ENCODE measurements at places on chromosomes 5 and 9.

DNA sequence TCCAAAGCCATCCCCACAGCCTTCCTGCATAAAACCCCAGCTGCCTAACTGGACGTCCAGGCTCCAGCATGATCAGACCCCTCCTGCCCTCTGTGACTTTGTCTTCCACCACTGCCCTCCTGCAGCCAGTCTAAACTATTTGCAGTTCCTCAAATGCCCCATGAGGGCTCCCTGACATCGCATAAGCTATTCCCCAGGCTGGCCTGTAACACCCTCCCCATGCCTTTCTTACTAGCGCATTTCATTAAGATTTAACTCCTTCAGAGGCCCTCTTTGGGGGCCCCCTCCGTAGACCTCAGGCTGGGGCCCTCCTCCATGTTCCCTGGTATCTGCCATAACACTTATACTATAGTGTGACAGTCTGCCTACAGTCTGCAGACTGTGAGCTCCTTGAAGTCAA, 15.5 kb upstream of the SMIM23 start:
- DNase-seq = no peak

DNA sequence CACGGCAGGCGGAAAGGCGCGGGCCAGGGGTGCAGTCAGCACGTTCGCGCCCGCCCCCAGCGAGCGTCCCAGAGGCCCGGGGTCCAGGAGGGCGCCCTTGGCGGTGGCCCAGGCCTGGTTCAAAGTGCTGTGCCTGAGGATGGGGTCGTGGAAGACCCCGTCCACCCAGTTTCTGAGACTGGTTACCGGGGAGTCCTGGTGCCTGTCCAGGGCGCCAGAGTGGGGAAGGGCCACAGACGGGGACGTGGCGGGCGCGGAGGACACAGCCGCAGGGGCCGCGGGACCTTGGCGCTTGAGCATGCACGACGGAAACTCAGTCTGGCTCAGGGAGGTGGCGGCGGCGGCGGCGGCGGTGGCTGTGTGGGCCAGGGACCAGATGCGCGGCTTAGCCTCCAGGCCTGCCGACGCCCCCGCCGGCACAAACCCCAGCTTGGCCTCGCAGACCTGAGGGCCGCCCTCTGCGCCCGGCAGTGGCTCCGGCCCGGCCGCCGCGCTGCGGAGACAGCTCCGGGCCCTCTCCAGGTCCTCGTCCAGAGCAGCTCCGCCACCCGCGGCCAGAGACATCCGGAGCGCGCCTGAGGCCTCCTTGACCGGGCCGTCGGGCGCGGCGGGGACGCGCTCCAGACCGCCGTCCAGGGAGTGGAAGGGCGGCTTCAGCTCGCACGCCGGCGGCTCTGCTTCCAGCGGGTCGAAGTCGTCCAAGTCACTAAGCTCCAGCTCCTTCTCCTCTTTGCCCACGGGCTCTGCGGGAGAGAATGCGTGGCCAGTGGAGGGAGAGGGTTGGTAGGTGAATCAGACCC, 4.5 kb downstream of the IRX4 start:
- DNase-seq = no peak

- DNase-seq = no peak
Observed at GRCh38 chr9:3008091-3008490, 164.2 kb upstream of the PUM3 start.

- no peak for DNase-seq
Observed at GRCh38 chr5:142322747-142323479, 1.9 kb downstream of the SPRY4 start.

DNA sequence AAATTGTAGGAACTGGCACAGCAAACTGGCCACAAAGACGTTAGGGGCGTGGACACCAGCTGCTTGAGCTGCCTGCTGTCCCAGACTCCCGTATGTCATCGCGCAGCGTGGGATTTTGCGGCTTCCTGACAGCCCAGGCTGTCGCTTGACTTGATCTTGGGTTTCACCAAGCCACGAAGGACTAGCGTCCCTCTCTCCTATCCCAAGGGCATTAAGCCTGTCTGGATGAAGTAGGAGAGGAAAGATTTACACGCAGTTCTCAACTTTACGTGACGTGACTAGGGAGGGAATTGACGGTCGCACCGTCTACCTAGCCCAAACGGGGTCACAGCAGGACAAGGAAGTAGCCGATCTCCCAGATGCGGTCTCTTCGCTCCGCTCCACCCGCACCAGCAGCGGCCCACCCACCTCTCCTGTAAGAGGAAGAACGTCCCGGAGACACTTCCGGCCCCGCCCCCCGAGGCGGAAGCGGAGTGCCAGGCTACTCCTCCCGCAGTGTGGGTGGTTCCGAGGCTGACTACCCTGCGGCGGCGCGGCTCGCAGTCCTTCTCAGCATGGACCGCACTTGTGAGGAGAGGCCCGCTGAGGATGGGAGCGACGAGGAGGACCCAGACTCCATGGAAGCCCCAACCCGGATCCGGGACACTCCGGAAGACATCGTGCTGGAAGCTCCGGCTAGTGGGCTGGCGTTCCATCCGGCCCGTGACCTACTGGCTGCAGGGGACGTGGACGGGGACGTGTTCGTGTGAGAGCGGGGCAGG, at the start of gene WDR55:
WDR55 (plus strand) TSS at position 546 of the 761 bp plus-strand sequence; CDS start at position 555, 9 bp downstream.
- DNase-seq = peak; percentile 90

DNA sequence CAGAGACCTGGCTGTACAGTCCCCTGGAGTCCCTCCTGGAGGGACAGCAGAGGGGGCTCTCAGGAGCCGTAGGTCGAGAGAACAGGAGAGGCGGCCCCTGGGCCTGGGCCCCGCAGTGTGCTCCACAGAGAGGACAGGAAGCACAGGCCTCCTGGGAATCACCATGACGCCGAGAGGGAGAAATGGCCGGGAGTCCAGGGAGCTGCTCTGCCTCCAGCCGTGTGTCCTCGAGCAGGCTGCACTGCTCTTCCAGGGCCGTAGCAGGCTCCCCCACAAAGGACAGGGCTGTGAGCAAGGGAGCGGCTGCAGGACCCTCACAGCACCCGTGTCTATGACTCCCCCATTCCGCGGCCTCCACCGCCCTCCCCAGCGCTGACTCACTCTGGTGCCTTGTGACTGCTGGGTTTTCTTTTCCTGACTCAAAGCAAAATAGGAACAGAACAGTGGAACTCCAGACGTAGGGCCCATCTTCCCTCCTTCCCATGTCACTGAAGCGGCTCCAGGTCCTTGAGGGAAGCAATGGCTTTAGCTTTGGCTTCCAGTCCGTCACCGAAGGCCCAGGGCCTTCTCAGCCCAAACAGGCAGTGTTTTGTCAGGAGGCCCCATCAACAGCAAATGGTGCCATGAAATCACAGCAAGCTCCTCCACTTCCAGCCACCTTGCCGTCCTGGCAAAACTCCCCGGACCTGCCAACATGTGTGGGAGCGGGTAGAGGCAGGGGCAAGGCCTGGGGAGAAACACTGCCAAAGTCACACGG, 114.2 kb downstream of the LHFPL2 start:
- no peak for DNase-seq

DNA sequence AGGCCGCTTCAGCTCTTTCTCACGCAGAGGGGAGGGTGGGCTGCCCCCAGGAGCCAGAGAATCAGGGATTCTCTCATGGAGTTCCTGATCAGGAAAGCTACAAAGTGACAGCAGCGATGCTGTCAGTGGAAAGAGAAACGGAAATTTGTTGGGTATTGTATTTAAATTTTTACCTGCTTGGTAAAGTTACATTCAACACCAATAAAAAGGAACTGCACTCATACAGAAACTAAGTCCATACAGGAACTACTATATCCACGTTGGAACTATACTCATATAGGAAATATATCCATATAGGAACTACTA, 325.5 kb upstream of the IRX4 start:
- DNase-seq = no peak

GRCh38 chr5:81393783-81394718, at the start of gene ACOT12:
Gene ACOT12 (minus strand): TSS chr5:81394134. CDS start chr5:81394114, 20 bp downstream.
- DNase-seq = no peak

GRCh38 chr5:173320259-173320658, 8.0 kb downstream of the STC2 start:
- DNase-seq = no peak

- DNase-seq = no peak
Observed at GRCh38 chr5:134503088-134503936, 22.2 kb upstream of the JADE2 start.

DNA sequence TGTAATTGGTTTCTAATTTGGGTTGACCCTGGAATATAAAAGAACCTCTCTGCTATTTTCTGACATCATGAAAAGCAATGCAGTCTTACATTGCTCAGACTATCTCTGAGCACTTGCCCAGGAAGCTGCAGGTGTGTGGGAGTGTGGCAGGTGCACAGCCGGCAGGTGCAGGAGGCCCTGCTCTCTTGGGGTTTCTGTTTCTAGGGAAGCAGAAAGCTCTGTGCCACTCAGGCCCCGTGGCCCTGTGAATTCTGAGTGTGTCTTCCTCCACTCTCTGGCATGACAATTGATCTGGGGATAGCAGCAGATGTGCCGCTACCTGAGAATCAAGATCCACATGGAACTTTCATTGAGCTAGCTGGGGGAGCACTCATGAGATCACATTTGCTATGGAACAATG, 45.7 kb upstream of the IRX2 start:
- no peak for DNase-seq

DNA sequence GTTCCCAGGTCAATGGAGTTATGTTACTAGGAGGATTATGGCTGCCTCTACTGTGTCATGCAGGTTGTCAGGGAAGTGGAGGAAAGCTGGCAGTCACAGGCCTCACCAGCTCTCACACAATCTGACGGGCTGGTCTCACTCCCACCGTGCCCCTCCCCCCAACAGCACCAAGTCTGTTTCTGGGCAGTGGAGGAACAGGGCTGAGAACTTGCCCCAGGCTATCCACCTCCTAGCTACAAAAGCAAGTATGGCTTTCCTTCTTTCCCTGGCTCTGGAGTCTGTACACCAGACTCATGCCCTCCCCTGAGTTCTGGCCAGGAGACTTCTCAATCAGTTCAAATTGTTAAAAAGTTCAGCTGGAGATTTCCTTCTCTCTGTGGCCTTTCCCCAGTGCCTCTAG, 25.7 kb upstream of the RIOK2 start:
- DNase-seq = no peak

- no peak for DNase-seq
Observed at GRCh38 chr5:169945831-169946261, 34.4 kb downstream of the INSYN2B start.

GRCh38 chr5:83026516-83026915, 50.7 kb downstream of the TMEM167A start:
- DNase-seq = no peak

- DNase-seq = no peak
Observed at GRCh38 chr5:124394700-124395245, 351.7 kb downstream of the ZNF608 start.

DNA sequence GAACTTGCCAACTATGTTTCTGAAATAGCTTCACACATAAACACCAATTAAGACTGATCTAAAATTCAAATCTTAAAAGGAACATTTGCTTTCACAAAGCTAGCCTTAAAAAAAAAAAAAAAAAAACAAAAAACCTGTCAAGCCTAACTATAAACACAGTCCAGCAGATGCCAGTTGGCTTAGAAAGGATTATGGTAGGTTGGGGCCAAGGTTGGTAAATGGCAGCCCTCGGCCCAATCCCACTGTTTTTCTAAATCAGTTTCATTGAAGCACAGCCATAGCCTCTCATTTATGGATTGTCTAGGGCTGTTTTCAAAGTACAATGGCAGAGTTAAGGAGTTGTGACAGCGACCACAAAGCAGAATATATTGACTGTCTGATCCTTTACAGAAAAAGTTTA, 75.7 kb upstream of the FRRS1L start:
- no peak for DNase-seq

GRCh38 chr9:108960331-108960730, 26.1 kb downstream of the ABITRAM start:
- no peak for DNase-seq

GRCh38 chr9:128636024-128636390, 20.6 kb downstream of the DYNC2I2 start:
- peak; percentile 81 for DNase-seq

DNA sequence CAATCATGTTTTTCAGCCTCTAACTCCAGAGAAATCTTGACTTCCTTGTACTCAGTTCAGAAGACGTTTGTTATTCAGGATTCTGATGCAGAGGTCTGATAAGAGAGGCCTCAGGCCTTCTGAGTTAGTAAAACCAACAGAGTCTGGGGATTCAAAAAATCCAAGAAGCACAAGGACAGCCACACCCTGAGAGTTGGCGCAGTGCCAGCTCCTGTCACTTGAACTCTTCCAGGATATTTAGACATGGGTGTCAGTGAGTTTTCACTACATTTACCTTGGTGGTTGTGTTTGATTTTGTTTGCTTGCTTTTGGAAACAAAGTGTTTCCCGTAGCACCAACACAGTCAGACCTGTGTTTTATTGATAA, 41.6 kb upstream of the PDE8B start:
- peak; percentile 5 for DNase-seq

GRCh38 chr5:173941758-173942401, 47.1 kb upstream of the C5orf47 start:
- no peak for DNase-seq

DNA sequence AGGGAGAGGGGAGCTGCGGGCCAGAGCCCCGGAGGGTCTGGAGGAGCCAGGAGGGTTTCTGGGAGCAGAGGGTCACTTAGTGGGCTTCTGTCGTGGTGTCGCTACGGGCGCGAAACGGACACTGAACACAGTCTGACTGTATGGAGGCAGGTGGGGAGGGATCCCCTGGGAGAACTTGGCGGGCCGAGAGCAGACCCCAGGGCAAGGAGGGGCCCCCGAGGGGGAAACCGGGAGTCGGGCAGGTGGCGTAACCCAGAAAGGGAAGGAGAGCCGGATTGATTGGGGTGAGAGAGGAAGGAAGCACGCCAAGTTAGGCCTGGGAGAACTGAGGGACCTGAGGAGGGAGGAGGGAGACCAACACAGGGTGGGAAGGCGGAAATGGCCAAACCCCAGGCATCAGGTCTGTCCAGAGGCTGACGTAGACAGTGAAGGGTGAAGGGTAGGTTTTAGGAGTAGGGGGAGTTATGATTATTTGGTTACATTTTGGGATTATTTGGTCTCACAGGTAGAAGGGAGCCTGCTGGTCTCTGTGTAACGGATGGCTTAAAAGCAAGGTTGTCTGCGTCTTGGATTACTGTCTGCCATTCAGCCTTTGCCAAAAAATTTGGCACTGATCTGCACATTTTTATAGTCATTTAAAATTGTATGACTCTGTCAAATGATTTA, 3.3 kb upstream of the MSMP start:
- no peak for DNase-seq

- DNase-seq = no peak
Observed at GRCh38 chr9:19408316-19408692, 505 bp upstream of the ACER2 start.
